ENCODE measurements at places on chromosomes 5 and 9.

- DNase-seq = no peak
Observed at GRCh38 chr9:128689293-128689774, 312 bp downstream of the SET start.

DNA sequence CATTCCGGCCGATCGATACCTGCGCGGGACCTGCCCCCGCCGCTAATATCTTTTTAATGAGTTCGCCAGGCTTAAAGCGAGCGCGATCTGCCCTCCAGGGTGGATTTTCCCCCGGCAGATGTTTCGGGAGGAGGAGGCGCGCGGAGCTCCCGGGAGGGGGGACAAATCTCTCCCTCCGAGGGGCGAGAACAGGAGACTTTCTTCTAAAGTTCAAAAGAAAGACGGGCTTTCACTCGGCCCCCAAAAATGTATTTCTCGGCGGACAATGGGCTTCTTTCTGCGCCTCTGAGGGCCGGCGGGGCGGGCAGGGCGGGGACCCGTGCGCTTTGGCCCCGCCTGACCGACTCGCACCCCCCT lies 4.1 kb upstream of the PRDM12 start:
- DNase-seq = no peak

- no peak for DNase-seq
Observed at GRCh38 chr9:109290385-109290784, 30.5 kb downstream of the EPB41L4B start.

- DNase-seq = no peak
Observed at GRCh38 chr9:123686131-123686828, 243.6 kb downstream of the DENND1A start.

DNA sequence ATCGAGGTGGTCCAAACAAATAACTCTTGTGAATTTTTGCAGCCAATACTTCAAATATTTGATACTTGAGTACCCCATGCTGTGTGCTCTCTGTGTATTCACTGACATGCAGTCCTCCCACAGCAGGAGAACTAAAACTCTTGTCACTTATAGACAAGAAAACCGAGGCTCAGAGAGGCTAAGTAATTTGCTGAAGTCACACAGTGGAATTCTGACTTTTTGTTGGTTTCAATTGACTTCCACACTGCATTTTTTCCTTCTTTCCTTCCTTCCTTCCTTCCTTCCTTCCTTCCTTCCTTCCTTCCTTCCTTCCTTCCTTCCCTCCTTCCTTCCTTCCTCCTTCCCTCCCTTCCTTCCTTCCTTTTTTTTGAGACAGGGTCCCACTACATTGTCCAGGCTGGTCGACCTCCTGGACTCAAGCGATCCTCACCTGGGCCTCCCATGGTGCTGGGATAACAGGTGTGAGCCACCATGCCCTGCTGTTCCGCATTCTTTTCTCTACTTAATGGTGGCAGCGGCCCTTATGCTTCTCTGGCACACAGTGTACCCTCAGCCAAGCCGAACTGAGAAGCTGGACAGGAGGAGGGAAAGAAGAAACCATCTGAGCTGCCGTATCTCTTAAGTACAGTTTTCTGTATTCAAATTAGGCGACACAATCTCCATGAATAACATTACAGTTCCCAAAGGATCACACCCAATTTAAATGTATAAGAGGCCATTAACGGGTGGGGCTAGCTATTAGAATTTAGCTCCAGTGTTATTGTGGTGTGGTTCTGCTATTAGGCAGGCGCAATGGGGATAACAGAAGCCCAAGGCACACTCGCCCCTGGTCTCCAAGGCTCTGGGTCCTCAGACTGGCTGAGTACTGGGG lies 38.4 kb upstream of the GRHPR start:
- DNase-seq = no peak

DNA sequence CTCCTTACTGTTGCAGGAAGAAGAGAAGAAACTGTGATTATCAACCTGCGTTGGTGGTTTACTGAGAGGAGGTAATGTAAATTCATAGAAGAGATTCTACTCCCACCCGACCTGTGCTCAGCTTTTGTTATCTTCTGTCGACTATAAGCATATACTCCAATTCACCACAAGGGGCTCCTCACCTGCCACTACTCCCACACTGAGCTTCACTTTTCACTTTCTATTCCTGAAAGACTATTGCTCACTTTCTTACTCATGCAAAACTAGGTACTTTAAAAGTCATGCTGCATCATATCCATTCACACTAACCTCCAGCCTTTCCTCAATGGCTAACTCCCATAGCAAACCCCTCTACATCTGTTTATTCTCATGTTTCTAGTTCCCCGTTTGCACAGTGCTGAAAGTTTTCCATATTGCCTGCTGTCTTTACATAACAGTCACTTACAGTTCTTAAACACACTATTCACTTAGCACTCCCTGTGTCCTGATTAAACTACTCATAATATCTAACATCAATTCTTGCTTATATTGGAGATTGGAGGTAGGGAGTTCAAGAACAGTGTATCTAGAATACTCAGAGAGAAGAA lies 1062.6 kb downstream of the NR2F1-AS1 start:
- peak; percentile 12 for DNase-seq

DNA sequence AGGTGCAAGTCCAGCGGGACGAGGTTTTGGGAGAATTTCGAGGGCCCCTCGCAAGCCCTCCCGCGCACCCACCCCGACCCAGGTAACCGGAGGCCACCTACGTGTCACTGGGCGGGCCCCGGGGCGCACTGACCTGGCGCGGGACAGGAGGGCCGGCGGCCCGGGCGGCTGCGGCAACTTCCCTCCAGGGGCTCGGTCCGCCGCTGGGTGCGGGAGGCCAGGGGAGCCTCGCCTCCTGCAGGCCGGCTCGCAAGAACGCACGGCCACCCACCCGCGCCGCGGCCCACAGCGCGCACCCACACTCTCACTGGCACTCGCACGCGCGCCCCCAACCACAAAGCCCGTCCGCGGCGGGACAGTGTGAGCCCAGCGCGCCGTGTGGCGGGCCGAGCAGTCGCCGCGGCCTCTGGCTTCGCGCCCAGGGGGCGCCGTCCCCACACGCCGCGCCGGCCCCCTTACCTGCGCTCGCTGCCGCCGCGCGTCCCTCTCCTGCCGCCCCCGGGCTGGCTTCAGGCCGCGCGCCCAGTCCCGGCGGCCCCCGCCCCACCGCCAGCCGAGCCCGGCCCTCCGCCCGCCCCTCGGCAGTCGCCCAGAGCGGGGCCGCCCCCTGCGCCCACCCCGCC lies 451 bp downstream of the LPAR1 start:
- no peak for DNase-seq

GRCh38 chr9:126457890-126458289 lies 131.3 kb downstream of the MVB12B start:
- no peak for DNase-seq

DNA sequence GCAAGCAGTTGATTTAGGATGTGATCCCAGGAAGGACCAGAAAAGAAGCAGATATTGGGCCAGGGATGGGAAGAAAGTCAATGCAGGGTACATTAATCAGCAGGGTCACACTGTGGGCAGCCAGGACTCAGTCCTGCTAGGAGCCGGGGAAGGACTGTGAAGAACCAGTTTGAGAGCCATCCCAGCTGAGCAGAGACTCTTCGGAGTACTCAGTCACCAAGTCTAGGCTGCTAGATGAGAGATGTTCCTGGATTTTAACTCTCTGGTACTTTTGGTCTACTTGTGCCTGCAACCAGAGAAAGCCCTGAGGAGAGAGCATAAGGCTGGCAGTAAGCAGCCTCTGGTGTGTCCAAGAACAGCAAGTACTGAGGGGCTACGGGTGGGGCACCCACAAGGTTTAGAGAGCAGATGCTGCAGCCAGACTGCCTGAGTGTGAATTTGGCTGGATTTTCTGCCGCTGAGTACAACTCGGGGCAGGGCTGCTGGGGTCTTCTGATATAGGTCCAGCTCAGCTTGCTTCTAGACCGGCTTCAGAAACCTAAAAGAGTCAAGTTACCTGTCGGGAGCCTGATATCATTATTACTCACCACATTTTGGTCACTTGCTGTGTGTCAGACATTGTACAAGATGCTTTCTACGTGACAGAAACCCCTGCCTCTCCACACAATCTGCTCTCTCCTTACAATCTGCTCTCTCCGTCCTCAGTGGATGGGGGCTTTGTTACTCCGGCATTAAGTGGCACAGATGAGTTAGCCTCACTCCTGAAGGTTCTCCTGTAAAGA lies 250.2 kb upstream of the GAS1 start:
- DNase-seq = no peak

DNA sequence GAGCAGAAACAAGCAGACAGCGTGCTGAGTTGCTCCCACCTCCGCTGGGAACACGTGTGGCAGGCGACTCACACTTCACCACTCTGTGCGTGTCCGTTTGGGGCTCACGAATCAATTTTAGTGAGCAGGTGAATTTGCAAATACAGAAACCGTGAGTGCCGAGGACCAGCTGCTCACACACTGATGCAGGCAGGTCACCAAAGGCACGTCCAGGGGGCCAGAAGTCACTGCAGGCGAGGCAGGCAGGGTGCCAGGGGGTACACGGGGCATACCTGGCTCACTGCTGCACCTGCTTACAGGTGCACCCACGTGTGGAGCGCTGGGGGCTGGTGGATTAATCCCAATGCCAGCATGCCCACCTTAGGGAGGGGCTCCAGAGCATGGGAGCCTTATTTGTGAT lies 68.8 kb downstream of the ZNF354C start:
- no peak for DNase-seq

GRCh38 chr5:139611703-139612584 lies 36.2 kb upstream of the CXXC5 start:
- DNase-seq = no peak

DNA sequence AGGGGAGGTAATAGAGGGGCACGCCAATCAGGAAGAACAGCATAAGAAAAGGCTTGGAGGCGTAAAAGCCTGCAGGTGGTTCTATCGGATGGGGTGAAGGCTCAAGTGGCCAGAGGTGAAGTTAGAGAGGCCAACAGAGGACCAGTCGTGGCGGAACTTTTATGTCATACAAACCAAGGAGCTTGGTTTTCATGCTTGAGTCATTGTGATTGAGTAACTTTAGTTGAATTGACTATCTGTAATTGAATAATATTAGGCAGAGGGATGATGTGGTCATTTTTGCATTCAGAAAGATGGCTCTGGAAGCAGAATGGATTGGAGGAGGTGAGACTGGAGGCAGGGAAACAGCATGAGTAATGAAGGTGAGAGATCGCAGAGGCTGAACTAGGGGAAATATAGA lies 7.2 kb upstream of the SPINK4 start:
- no peak for DNase-seq

GRCh38 chr5:56095579-56096102 lies 100.9 kb upstream of the IL6ST start:
- DNase-seq = no peak

GRCh38 chr5:134392301-134392700 lies 19.4 kb downstream of the CDKN2AIPNL start:
- no peak for DNase-seq

DNA sequence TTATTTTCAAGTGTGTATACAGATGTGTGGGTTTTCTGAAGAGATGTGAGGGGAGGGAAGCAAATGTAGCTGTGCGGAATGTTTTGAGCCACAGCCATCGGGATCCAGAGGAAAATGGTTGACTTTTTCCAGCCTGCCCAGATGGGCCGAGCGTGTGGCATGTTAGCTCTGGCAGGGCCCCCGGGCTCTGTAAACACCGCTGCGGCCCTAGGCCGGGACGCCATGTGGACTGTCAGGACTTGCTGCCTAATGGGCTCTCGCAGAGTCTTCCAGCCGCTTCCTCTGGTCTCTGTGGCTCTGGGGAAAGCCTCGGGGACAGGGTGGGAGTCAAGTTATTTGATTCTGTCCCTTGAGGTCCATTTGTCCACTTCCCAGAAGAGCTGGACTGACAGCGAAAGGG lies 109.6 kb upstream of the PTCH1 start:
- no peak for DNase-seq

DNA sequence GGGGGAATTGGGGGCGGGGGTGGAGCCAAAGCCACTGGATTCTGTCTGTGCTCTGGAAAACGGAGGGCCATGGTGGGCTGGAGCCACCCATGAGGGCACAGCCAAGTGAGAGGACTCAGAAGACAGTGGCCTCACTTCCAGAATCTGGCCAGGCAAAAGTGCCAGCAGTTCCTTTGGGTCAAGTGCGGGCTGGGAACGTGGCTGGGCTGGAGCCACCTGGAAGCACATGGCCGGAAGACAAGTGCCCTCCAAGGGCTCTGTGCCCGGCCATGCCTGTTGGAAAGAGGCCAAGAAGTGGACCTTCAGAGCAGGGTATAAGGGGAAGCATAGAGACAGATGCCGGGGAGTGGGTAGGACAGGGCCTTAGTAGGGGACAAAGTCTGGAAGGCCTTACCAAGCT lies 11.7 kb upstream of the SH3PXD2B start:
- DNase-seq = no peak

GRCh38 chr9:110923601-110924000 lies 114.7 kb downstream of the LPAR1 start:
- no peak for DNase-seq

DNA sequence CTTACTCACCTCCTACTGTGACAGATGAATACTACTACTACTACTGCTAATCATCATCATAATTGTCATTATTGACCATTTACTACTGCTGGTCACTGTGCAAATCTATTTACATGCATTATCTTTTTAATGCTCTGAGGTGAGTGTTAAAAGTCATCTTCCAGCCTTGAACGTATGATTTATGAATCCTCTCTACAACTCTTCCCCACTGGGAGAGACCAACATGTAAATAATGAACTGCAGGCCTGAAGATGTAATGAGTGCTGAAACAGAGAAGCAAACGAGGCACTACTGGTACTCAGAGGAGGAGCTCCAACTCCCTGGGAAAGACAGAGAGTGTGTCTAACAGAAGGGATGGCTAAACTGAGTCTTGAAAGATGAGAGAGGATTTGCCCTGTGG lies 95.4 kb downstream of the JAKMIP2 start:
- DNase-seq = no peak

- no peak for DNase-seq
Observed at GRCh38 chr9:112112519-112112918, 62.6 kb downstream of the SUSD1 start.

GRCh38 chr5:27491047-27491446 lies 452.7 kb upstream of the CDH9 start:
- DNase-seq = no peak

GRCh38 chr9:136848393-136849037 lies 694 bp upstream of the PHPT1 start:
- no peak for DNase-seq

DNA sequence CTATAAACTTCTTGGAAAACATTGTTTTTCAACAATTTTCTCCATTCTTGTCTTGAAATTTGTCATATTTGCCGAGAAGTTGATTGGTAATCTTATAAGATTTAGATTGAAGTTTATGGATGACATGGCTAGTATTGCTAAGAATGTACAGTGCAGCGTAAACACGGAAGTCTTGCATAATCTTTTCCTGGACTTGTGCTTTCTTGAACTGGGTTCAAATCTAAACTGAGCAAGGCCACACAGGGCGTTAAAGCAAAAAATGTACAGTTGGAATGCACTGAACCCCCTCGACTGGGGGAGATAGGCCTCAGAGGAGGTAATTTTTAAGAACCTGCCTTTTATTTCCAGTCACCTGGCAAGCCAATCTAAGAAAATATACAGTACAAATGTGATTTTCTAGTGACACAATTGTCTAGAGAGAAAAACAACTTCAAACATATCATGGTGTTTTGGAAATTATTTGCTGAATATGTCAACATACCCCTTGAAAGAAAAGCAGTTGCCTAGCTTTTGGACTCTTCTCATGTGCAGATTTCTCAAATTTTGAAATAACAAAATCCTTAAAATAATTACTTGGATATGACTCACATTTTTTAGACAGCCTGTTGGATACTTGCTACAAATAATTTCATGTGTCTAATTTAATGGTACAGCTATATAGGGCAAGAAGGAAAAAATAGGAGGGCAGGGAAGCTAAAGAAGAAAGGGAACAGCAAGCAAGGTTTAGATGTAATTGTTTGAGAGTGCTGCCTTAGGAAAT lies 18.5 kb upstream of the GAS1 start:
- DNase-seq = no peak
